ENCODE measurements at places on chromosomes 1 and 21.

DNA sequence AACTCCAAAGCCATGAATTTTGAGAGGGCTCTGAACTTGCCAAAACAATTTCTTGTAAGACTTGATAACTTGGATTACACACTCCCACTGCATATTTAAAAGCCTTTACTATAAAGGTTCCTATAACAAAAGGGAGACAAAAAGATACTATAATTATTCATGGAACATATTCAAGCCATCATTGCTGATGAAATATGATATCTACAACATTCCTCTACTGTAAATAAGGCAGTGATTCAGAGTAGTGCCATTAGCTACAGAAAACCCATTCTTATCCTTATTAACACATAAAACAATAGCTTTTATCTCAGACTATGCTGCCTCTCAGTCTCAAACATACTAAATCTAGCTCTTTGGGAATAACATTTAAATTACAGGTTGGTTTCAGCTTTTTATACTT, 675.5 kb upstream of the CXADR start:
- H3K36me3 ChIP-seq = no peaks in the 10 kb centered on the region
- DNase-seq = no peak
- H3K4me1 ChIP-seq = no peaks in the 10 kb centered on the region
- H3K4me3 ChIP-seq = no peak overlapping the region
- no peak overlapping the region for H3K27ac ChIP-seq

DNA sequence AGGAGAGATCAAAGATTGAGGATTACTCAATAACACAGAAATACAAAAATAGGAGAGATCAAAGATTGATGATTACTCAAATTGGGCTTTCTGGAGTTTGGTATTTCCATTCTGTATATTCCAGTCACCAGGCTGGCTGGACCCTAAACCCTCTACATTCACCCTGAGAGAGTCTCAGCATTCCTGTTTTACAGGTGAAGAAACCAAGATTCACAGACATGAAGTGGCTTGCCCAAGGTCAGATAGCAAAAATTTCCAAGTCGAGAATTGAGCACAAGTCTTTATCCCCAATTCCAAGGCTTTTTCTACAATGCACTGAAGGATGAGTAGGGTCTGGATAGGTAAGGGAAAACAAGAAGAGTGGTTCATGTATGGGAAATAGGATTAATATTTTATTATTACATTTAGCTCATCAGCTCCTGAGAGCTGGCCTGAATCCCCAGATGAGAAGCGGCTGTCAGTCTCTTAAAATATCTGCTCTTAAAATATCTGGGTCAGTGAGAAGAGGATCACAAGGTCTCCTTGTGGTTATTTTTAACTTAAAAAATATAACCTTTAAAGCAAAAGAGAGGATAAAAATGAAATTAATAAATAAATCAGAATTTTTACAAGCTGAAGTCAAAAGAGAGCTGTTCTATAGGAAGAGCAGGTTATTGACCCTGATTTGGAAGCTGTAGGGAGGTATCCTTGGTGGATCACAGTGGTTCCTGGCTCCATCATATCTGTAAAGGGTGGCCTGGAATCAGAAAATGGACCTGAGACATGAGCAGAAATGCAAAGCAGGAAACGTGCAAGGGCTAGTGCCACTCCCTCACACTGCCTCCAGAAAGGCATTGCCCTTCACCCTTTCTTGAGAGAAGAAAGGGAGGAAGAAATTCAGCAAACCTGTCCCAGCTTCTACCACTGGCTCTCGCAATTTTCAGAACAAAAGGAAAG, 29.1 kb upstream of the SEC16B start:
- H3K36me3 ChIP-seq = no peaks in the 10 kb centered on the region
- no peak overlapping the region for H3K4me3 ChIP-seq
- H3K27ac ChIP-seq = no peak overlapping the region
- no peak for DNase-seq
- H3K4me1 ChIP-seq = no peaks in the 10 kb centered on the region

DNA sequence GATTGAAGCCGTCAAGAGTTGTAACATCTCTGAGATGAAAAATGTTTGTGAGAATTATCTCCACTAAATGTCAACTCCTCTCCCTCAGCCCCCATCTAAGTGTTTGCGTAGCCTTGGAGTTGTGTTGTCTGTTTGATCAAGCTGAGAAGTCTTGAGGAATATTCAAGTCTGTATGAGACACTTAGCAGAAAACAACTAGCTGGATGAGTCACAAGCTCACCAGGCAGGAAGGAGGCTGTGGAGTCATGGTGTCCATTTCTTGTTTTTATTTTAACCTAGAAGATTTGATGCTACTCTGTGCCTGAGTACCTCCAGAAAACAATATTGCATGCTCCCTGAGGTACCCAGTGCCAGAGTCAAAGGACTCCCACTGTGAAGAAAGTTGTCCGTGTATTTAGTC, 211.6 kb upstream of the PLXNA2 start:
- no peaks in the 10 kb centered on the region for H3K27me3 ChIP-seq
- H3K36me3 ChIP-seq = no peaks in the 10 kb centered on the region
- DNase-seq = no peak
- no peak overlapping the region for H3K27ac ChIP-seq
- H3K4me3 ChIP-seq = no peak overlapping the region

DNA sequence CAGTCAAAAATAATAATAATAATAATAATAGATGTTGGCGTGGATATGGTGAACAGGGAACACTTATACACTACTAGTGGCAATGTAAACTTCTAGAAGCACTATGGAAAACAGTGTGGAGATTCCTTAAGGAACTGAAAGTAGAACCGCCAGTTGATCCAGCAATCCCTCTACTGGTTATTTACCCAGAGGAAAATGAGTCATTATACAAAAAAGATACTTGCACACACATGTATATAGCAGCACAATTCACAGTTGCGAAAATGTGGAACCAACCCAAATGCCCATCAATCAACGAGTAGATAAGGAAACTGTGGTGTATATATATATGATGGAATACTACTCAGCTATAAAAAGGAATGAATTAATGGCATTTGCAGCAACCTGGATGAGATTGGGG, 176.0 kb downstream of the PLPP3 start:
- H3K27ac ChIP-seq = no peak overlapping the region
- H3K36me3 ChIP-seq = no peaks in the 10 kb centered on the region
- no peak overlapping the region for H3K4me3 ChIP-seq
- no peaks in the 10 kb centered on the region for H3K4me1 ChIP-seq

- H3K4me3 ChIP-seq = no peak overlapping the region
- DNase-seq = peak; percentile 12
- H3K27ac ChIP-seq = no peak overlapping the region
- H3K4me1 ChIP-seq = no peaks in the 10 kb centered on the region
- H3K36me3 ChIP-seq = no peaks in the 10 kb centered on the region
- no peaks in the 10 kb centered on the region for H3K27me3 ChIP-seq
Measured at GRCh38 chr1:239792157-239792556, 299.5 kb upstream of the FMN2 start.

DNA sequence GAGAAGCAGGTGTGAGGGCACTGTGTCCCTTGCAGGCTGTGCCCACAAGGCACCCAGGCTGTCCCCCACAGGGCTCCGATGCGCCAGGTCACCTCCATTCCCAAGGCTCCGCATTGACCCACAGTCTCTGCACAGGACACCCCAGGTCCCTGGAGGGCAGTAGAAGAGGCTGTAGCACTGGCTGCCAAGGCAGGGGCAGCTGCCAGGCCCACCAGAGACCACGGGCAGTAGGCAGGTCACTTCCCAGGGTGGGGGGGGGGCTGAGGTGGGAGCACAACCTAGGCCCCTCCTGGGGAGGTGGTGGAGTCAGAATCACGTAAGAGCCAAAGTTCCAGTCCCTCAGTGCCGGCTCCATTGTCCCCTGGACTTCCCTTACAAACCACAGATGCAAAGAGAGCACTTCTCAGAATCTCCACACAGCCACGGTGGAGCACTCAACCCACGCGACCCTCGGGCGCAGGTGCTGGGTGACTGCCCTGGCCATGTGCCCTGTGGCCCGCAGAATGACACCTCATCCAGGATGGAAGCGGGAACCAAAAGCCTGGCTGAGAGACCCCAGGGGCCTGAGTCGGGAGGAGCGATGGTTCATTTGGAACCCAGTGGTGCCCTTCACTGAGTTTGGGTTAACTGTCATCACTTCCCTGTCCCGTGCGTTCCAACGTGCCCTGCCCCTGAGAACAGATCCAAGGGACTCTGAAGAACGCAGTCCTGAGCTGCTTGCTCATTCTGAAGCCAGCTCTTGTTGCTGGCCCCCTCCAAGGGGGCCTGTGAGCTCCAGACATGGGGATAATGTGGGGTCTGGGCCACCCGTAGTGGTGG, 69.7 kb upstream of the PDE9A start:
- no peak overlapping the region for H3K27ac ChIP-seq
- H3K4me3 ChIP-seq = no peak overlapping the region
- H3K27me3 ChIP-seq = no peaks in the 10 kb centered on the region
- no peaks in the 10 kb centered on the region for H3K4me1 ChIP-seq
- H3K36me3 ChIP-seq = no peaks in the 10 kb centered on the region

- H3K4me3 ChIP-seq = no peak overlapping the region
- DNase-seq = no peak
- no peaks in the 10 kb centered on the region for H3K4me1 ChIP-seq
- H3K27me3 ChIP-seq = peaks cover 2% of the 10 kb centered on the region
- no peak overlapping the region for H3K27ac ChIP-seq
Measured at GRCh38 chr1:223264983-223265908, 98.7 kb downstream of the SUSD4 start.

DNA sequence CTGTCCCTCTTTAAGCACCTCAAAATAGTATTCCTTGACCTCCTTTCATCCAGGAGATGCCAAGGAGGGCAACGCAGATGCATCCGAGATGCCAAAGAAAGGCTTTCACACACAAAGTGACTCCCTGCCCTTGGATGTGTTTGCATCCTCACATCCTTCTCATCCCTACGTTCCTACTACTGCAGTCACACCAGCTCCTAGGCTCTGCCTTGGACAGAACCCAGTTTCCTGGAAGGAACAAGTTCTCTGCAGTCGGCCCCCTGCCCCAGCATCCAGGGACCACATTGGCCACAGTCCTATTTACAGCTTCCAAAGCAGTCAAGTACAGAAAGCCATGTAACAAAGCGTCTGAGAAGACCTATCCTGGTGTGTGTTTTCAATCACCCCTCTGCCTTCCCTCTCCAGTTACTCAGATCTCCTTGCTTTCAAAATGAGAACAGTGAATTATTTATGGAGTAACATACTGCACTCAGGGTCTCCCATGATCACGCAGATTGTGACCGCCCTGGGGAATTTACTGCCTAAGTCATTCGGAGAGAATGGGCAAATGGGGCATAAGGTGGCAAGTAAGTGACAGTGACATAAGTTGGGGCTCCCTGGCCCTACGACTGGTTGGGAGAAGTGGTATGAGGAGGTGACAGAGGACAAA, 21.8 kb upstream of the SRP9 start:
- DNase-seq = no peak
- H3K27ac ChIP-seq = no peak overlapping the region
- H3K4me1 ChIP-seq = no peaks in the 10 kb centered on the region
- H3K4me3 ChIP-seq = no peak overlapping the region
- no peaks in the 10 kb centered on the region for H3K36me3 ChIP-seq

DNA sequence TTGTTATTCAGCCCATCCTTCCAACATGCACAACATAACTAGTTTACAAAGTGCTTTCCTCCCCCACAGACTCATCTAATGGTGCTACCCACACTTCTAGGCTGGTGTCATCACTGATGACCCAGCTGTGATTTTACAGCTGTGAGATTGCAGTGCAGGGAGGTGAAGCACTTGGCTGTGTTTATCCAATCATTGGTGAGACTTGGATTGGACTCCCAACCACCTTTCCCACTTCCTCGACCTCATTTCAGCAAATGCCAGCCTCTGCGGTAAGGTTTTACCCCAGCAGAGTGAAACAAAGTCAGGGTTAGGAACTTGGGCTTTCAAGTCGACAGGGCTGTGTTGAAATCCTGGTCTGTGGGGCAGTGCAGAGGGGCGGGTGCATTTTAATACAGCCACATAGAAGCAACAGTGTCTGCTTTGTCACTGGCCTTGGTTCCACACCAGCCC, 22.1 kb downstream of the ECHDC2 start:
- no peaks in the 10 kb centered on the region for H3K4me1 ChIP-seq
- H3K27ac ChIP-seq = no peak overlapping the region
- DNase-seq = no peak
- no peaks in the 10 kb centered on the region for H3K36me3 ChIP-seq

GRCh38 chr1:94608852-94609530, 67.4 kb upstream of the F3 start:
- peaks cover 55% of the 10 kb centered on the region for H3K4me1 ChIP-seq
- no peak for DNase-seq
- no peaks in the 10 kb centered on the region for H3K36me3 ChIP-seq
- H3K27me3 ChIP-seq = no peaks in the 10 kb centered on the region
- no peak overlapping the region for H3K4me3 ChIP-seq
- no peak overlapping the region for H3K27ac ChIP-seq

- H3K4me1 ChIP-seq = peaks cover 62% of the 10 kb centered on the region
- no peaks in the 10 kb centered on the region for H3K27me3 ChIP-seq
- no peaks in the 10 kb centered on the region for H3K36me3 ChIP-seq
Measured at GRCh38 chr1:160161965-160162705, 10.7 kb downstream of the ATP1A4 start.

DNA sequence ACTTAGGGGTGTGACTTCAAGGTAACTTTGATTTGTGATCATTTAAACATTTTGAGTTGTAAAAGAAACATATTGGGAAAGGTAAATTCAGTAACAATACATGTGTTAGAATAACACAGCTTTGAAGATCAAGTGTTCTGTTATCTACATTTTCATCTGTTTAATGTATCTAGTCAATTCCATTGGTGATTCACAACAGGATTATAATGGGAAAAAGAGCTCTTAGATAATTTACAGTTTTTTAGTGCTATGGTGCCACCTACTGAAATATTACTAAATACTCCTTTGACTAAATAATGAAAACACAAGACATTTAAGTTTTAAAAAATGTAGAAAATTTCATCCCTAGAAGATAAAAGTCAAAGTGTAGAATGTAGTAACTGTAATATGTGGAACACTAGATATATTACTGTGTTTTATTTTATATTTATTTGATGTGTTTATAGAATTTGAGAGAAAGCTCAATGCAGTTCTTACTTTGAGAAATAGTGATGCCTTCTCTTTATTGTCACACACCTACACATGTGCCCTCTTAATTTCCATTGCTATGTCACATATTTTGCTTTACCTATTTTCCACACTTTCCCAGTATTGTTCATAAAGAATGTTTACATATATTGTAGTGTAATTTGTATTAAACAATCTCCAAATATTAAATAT, 47.4 kb downstream of the PTPRC start:
- peak overlapping the region; percentile 64 for H3K4me3 ChIP-seq
- H3K36me3 ChIP-seq = peaks cover 25% of the 10 kb centered on the region
- DNase-seq = peak; percentile 32
- H3K4me1 ChIP-seq = peaks cover 56% of the 10 kb centered on the region
- no peaks in the 10 kb centered on the region for H3K27me3 ChIP-seq

- no peak overlapping the region for H3K27ac ChIP-seq
- no peak overlapping the region for H3K4me3 ChIP-seq
- DNase-seq = no peak
- H3K4me1 ChIP-seq = peaks cover 13% of the 10 kb centered on the region
- peaks cover 4% of the 10 kb centered on the region for H3K27me3 ChIP-seq
- no peaks in the 10 kb centered on the region for H3K36me3 ChIP-seq
Measured at GRCh38 chr1:109248444-109248796, 919 bp upstream of the CELSR2 start.

Data from CD14-positive monocyte (primary cell).